ENCODE measurements at places on chromosomes 2 and 18. TPM values are rescaled to one million over a fixed set of nuclear protein-coding genes. Genes with fewer than 3 reads are reported as not detected.

The CACNB4 gene
- total RNA-seq, result 15.4 TPM

The TRIM43 gene
- 2.4 TPM for total RNA-seq

DNA sequence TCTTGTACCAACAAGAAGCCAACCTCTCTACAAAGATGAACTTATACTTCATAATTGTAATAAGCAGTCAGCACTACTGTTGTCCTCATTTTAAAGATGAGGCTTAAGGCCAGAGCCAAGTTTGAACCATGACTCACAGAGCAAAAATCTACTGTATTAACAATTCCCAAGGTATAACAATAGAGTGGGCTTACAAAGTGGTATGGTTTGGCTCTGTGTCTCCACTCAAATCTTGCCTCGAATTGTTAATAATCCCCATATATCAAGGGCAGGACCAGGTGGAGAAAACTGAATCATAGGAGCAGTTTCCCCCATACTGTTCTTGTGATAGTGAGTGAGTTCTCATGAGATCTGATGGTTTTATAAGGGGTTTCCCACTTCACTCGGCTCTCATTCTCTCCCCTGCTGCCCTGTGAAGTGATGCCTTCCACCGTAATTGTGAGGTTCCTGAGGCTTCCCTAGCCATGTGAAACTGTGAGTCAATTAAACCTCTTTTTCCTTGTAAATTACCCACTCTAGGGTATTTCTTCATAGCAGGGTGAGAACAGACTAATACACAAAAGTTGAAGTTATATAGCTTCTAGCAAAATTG, 19.5 kb downstream of the MRPL44 start:
- no peak for DNase-seq

- peak; percentile 12 for DNase-seq
Observed at GRCh38 chr2:5777131-5777535, 84.9 kb downstream of the SOX11 start.
